ENCODE measurements at places on chromosomes 2 and 18.

GRCh38 chr2:237572021-237572741 is 5.8 kb downstream of the PRLH start:
- DNase-seq: peak; percentile 90

- no peak for DNase-seq
Measured at GRCh38 chr2:81895620-81896250, 1591.2 kb upstream of the LRRTM1 start.

DNA sequence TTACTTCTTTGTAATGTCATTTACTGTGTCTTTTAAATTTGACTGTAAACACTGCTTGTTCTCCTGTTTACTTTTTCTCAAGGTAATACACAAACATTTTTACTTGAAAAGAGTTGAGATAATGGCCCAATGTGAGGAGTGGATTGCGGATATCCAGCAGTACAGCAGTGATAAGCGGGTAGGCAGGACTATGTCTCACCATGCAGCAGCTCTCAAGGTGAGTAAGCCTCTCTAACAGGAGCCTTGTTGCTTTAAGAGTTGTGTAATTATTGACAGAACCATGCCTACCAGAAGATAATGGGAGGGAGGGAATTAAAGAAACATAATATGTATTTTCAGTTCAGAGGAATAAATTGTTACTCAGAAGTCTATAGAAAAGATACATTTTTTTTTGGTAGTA is 16.5 kb upstream of the TTC27 start:
- DNase-seq: no peak

DNA sequence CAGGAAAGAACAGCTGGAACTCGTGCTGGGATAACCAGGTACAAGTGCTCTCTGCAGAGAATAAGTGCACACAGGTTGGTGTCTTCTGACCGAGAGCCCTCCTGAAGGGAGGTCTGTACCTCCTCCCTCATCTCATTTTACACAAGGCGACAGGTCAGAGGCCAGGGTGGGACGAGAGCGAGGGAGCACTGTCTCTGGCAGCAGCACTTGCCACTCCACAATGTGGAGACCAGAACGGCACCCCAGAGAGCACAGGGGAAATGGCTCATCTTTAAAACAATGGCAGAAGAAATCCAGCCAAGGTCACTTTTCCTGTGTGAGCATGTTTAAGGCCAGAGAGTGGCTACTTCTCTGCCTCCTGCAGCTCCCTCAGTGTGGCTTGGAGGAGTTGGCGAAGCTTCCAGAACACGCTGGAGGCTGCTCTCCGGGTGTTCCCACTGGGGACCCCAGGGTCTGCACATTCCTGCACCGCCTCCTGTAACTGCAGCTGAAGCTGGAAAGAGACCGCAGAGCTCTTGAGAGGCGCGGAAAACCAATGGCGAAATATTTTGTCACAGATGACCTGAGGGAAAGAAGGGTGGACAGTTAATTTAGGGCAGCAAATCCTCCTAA is 20.8 kb downstream of the DIPK1C start:
- no peak for DNase-seq

DNA sequence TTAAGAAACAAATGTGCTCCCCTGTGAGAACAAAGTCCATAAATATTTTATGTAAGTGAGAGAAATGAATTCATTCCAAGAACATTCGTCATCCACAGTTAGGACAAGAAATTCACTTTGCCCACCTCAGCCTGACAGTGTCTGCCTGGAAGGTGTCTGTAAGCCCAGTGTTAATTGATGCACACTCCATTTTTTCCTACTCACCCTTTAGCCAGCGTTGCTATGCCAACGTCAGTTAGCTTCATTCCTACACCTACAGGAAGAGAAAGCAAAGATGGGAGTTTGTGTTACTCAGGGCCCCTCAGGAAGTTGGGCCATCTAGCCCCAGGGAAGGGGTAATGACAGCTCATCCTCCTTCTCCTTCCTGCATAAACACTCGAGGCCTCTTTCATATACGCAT is 131.0 kb downstream of the ALPK2 start:
- peak; percentile 26 for DNase-seq

GRCh38 chr18:8610459-8610851 is 1.2 kb downstream of the RAB12 start:
- DNase-seq: no peak

DNA sequence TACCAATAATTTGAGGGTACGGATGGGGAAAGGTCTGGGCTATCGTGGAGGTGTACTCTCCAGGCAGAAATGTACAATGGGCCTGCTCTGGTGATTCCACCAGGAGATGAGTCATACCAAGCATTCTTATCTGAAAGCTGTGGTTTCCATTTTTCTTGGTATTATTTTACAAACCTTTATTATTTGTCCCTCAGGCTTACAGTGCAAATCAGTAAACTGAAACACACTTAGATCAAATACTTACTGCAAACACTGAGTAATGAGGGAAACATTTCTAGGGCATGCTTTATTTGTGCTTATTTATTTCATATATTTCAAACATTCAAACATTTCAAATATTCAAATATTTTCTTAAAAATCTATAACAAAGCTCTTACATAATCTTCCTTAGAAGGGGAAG is 319.8 kb downstream of the RND3 start:
- DNase-seq: peak; percentile 75

GRCh38 chr2:177353187-177353478 is 39.4 kb upstream of the AGPS start:
- peak; percentile 79 for DNase-seq

GRCh38 chr2:133561045-133561852 is 7.0 kb downstream of the NCKAP5 start:
- peak; percentile 75 for DNase-seq

DNA sequence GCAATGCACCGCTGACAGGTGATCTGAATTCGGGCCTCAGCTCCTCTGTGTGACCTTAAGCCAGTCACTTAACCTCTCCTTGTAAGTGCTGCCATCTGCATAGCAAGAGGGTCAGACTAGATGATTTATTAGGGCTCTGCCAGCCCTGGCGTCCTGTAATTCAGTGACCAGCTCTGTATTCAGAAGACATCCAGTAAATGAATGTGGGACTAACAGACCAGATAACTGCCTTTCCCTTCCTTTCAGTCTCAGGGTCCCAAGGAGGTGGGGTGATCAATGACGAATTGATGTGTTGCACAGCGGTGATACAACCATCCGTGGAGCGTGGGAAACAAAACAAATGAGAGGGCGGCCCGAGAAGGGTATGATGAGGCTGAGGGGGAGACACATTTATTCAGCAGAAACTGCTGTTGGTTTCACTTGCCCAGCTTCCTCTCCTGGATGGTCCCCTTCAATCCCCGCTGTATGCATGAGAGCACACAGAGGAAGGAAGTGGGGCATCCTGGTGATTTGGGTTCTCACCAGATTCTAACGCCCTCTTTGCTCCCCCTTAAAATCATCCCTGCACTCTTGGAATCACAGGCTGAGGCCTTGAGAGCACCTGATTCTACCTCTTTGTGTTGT is 92.8 kb downstream of the VIT start:
- DNase-seq: no peak

All from fibroblast of upper back skin (primary cell).